ENCODE measurements at places on chromosomes 11 and 22.

GRCh38 chr11:134497586-134497985 lies 85.5 kb upstream of the B3GAT1 start:
- DNase-seq, result no peak

DNA sequence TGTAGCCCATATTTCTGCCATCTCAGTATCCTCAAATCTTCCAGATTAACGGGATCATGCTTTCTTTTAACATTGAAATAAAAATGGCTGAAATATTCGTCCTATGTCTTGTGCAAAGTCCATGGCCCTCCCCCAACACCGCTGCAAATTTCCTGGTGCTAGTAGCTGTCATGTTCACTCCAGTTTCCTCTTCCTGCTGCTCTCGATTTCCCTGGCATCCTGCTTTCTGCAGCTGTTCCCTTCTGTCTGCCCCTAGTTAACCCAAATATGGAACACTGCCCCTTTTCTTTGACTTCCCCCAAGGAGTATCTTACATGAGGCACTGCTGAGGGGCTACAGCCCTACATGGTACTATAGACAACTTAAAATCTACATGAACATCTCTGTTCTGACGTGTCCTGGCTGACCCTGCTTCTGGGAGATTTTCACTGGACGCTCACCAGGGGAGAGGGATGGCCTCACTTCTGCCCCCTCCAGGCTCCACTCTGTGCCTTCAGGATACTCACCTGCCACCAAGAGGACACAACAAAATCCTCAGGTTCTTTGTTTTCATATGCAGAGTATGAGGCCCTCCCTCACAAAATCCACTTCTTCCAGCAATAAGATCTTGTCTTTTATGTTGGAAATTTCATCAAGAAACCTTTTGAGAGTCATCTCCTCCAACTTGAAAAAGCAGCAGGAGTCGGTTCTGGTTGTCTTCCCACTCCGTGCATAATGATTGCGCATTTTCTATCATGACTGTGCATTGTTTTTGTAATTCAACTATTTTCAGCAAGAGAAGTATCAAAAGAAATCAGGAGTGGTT lies 29.5 kb upstream of the SCUBE2 start:
- DNase-seq, result no peak

GRCh38 chr11:22869325-22869724 lies 9.1 kb upstream of the CCDC179 start:
- DNase-seq, result no peak

- no peak for DNase-seq
Measured at GRCh38 chr11:65438257-65439151, 15.9 kb downstream of the NEAT1 start.

- DNase-seq, result no peak
Measured at GRCh38 chr22:43534916-43535315, 123.1 kb downstream of the MPPED1 start.

DNA sequence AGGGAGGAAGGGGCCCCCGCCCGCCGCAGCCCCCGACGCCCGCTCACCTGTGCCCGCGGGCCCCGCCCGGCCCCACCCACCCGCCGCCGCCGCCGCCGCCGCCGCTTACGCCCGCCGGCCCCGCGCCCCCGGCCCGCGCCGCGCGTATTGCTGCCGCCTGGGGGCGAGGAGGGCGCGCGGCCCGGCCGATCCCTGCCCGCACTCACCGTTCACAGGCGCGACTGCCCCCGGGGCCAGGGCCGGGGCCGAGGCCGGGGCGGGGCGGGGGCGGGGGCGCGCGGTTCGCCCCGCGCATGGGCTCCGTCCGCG lies 212 bp downstream of the HRAS start:
- DNase-seq, result no peak

DNA sequence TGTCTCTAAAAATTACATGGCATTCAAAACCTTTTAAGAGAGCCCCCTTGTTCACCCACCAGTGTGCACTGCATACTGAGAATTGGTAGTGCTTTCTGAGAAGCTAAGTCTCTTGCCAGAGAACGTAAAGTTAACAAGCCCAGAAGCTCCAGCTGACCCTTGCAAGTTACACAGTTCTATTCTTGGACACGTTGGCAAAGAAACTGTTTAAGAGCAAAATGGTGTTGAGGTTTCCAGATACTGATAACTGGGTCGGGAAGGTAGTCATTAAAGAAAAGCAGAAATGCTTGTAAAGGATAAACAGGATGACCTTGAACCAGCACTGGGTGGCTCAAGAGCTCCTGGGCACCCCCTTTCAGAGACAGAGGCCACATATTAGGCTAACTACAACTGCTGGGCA lies 284.8 kb downstream of the CADM1 start:
- DNase-seq, result no peak
